ENCODE measurements at places on chromosomes 11 and 22.

GRCh38 chr11:70509476-70509875, 111.1 kb downstream of the CTTN start:
- no peak for DNase-seq

GRCh38 chr11:115201111-115201792, 303.0 kb downstream of the CADM1 start:
- no peak for DNase-seq

GRCh38 chr22:28637225-28637624, 42.4 kb downstream of the TTC28 start:
- no peak for DNase-seq

DNA sequence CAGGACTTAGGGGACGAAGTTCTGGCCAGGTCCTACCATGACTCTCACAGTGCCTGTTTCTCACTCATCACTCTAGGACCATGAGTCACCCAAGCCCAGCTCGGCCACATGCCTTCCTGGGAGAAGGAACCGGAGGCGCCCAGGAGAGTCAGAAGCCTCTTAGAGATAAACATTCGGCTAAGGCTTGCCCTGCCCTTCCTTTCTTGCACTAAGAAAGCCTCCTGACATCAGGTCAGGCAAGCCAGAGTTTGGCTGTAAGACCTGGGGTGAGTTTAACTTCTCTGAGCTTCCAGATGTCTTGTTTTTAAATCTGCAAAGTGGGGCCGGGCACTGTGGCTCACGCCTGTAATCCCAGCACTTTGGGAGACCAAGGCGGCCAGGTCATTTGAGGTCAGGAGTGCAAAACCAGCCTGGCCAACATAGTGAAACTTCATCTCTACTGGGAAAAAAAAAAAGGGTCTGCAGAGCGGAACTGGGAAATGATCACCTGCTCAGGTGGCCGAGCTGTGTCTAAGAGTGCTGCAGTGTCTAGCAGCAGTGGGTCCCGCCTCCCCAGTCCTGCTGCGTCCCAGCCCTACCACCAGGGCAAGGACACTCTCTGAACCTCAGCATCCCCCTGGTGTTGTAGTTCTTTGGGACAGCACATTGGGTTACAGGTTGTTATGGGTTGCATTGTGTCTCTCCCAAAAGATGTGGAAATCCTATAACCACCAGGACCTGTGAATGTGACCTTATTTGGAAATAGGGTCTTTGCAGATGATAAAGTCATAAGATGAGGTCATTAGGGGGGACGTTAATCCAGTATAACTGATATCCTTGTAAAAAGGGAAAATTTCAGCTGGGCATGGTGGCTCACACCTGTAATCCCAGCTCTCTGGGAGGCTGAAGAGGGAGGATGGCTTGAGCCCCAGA, 1.8 kb upstream of the CARS1 start:
- no peak for DNase-seq

DNA sequence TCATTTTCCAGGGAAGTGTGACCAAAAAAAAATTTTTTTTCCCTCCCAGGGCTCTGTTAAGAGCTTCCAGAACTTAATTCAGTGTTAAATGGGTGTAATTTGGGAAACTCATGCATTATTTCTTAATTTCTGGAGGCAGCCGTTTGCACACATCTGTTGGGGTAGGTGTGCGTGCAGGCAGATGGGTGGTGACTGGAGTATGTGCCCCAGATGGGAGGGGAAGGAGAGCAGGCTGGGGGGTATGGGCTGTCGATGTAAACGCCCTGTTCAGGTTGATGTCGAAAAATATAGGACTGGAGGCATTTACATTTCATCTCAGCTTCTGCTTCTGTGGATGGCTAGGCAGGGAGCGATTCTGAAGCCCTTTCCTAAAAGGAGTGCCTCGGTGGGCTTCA, 13.7 kb upstream of the SHISAL1 start:
- no peak for DNase-seq

DNA sequence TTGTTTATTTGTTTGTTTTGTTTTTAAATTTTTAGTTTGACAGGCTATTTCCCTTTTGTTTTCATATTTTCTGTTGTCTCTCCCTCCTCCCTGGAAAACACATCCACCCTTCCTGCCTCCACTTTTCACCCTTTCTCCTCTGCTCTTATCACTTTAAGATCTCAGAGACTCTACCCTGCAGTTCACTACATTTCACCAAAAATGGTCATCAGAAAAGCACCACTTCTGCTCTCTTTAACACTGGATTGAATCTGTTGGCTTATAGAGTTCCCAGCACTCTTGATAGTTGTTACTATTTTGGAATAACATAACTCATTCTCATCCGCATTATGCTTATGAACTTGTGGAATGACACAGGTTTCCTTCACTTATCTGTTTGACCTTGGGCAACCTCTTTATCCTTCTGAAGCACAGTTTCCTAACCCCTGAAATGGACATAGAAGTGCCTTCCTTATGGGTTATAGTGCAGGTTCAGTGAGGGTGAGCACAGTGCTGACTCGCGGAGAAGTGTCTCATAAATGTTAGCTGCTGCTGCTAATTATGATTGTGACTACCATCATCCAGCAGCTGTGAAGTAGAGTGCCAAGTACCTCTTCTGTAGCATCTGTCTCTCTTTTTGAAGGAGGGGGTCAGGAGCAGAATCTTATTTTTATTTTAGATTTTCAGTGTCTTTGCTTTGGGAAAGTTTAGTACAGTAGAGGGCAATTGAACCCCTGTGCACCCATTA, 15.0 kb downstream of the TEAD1 start:
- DNase-seq = no peak

DNA sequence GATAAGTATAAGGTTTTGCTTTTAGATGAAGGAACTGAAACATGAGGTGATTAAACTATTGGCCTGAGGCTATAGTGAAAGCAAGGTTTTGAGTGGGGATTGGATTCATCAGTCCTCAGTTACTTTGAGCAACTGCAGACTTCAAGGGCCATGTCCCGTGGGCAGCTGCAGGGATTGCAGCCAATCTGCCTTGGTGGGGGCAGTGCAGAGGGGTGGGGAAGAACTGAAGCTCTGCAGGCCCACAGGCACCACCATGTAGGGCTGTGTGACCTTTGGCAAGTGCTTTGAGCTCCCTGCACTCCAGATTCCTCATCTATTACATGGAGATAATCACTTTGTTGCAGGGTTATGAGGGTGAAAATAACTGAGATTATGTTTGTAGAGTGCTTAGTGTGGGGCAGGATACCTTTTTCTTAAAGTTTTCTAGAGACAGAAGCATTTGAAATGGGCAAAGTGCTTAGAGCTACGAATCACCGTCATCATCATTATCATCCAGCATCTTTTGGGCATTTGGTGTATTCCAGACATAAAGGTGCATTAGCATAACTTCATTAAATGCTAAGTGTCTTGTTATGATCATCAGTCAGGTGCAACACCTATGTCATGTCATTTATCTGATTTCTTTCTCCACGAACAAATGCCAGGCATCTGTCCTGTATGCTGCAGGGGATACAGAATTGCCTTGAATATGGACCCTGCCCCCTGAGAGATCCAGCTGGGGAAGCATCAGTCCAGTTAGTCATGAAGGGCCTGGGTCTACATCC, 72.1 kb upstream of the TENM4 start:
- no peak for DNase-seq

GRCh38 chr11:10305262-10305963, 540 bp downstream of the ADM start:
- peak; percentile 74 for DNase-seq

DNA sequence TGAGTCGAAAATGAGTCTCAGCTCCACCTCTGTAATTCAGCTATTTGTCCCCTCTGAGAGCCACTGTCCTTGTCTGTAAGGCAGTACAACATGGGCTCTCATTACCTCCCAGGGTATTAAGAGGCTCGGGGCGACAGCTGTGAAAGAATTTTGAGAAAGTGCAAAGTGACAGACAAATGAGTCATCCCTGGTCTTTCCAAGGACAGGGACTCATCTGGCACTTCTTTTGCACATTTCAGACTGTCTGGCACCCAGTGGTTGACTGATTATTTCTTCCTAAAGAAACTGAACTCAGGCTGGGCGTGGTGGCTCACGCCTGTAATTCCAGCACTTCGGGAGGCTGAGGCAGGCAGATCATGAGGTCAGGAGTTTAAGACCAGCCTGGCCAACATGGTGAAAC, 62.1 kb upstream of the ARFGAP3 start:
- no peak for DNase-seq

DNA sequence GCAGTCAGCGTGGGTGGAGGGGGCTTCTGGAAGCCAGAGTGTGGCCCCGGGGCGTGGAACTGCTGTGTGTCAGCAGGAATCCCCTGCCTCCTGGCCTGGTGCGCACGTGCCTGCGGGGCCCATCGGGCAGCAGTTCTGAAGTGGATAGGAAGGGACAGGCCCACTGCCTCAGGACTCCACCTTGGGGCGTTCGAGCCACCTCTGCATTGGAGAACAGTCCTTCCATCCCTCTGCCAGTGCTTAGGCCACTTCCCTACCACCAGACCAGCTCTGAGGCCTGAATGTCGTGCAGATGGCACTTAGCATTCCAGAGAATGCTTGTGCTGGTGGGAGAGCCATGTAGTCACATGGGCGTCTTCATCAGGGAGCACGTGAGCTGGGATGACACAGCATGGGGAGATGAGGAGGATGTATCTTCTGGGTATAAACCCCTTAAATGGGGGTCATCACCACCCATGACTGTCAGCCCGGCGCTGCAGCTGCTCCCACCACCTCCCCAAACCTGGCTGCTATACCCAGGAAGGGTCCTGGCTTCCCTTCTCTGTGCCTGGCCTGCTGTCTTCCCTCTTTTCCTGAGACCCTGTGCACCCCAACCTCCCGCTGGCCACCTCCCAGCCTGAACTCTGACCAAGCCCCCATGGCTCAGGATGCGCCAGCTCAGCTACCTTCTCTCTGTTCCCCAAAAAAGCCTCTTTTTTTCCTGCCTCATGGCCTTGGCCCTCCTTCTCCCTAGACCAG, 9.7 kb downstream of the INCENP start:
- DNase-seq = no peak

DNA sequence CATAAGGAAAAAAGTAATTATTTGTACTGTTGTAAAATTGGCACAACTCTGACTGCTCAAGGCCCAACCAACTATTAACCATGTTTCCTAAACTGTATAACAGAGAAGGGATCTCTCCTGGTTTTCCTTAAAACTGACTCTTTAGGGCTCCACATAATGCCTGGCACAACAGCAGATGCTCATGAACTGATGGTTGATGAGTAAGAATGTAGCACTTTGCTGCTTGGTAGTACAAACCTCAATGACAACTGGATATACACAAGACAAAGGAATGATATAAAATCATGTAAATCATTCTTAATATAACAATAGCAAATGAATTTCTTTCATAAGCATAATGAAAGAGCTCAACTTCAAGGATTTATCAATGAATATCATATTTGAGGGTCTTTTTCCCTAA, 11.7 kb downstream of the MSANTD2 start:
- no peak for DNase-seq

- DNase-seq = no peak
These were observed 620.5 kb upstream of the CCDC179 start for GRCh38 chr11:23480736-23481135.

DNA sequence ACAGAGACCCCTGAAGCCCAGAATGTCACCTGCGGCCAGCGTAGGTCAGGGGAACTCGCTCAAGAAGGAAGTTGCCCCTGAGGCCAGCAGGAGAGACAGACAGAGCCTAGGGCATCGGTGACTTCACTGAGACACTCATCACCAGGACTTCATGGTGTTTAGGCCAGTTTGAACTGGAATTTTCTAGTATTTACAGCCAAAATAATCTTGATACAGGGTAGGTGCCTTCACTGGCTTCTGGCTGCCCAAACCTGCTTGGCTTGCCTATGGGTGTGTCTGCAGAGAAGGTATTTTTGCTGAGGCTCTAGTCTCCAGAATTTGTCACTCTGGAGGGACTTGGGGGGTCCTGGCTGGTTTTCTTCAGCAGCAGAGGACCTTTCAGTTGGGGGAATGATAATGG, 86.6 kb downstream of the FBXO7 start:
- DNase-seq = no peak

GRCh38 chr11:124754710-124755109, 2.7 kb upstream of the VSIG2 start:
- DNase-seq = no peak

GRCh38 chr22:22901578-22902218, 14.1 kb downstream of the IGLL5 start:
- DNase-seq = no peak

DNA sequence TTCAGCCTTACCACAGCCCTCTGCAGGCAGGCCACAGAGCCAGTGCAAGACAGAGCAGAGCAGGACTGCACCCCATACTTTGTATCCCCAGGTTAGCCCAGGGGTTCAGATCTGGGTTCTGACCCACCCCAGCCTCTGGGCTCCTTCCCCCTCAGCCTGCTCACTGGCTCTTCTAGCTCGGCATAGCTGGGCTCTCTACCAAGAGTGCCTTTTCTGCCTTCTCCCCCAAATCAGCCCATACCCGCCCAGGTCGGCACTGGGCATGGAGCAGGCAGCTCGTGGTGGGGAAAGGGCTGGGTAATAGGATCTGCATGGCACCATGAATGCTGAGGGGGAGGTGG, 8.3 kb downstream of the RELT start:
- no peak for DNase-seq

GRCh38 chr11:35180317-35181233, 41.6 kb downstream of the CD44 start:
- no peak for DNase-seq

DNA sequence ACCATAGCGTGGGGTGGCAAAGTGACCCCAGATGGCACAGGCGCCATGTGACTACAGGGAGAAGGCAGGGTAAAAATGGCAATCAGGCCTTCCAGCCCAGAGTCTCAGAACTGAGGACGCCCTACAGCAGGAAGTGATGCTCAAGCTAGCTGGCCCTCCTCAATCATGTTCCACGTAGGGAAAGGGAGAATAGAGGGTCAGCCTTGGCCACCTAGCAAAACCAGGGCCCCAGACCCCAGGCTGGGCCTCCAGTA, 978 bp upstream of the ANKRD13D start:
- no peak for DNase-seq

DNA sequence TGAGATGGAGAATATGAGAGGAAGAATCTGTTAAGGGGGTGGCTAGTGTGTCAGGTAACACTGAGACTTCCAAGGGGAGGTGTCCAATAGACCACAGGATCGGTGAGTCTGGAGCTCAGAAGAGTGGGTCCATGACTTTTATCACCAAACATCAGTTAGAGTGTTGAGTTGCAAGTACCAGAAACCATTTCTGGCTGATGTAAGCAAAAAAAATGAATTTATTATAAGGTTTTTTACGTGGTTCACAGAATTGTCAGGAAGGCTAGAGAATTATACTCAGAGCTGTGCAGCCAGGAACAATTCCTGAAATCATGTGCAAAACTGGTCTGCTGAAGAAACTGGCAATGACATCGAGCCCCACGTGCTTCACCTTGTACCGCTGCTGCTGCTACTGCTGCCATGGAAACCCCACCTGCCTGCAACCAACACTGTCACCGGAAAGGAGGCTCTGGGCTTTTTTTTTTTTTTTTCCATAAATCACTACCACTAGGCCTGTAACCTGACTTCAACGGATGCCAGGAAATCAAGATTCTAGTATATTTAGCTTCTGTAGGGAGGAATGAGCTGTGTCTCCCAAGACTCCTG, 16.6 kb upstream of the STK33 start:
- no peak for DNase-seq

Measured in pancreas (tissue), 10 donors.